Esophagus mucosa (tissue), 1 donor: ENCODE measurements at places on chromosomes 4 and X. TPM values are rescaled to one million over a fixed set of nuclear protein-coding genes. Genes with fewer than 3 reads are reported as not detected.

RBM41 gene
- total RNA-seq = 10.3 TPM

TAPT1 gene
- 12.9 TPM for total RNA-seq

POU4F2 gene
- total RNA-seq = not detected

PDGFRA gene
- total RNA-seq = 11.6 TPM

RHOXF2 gene
- total RNA-seq = not detected

MAB21L2 gene
- not detected for total RNA-seq

GPR119 gene
- total RNA-seq = not detected

GPRASP1 gene
- 1.2 TPM for total RNA-seq

HSFX4 gene
- total RNA-seq = not detected

MOSPD2 gene
- total RNA-seq = 8.5 TPM

SPANXD gene
- total RNA-seq = not detected

P2RY4 gene
- 0.20 TPM for total RNA-seq

CSN1S1 gene
- total RNA-seq = not detected

ZNF157 gene
- 0.16 TPM for total RNA-seq

GRCh38 chr4:48804584-48805301 is 24.7 kb upstream of the FRYL start:
- no peak for ATAC-seq

DNA sequence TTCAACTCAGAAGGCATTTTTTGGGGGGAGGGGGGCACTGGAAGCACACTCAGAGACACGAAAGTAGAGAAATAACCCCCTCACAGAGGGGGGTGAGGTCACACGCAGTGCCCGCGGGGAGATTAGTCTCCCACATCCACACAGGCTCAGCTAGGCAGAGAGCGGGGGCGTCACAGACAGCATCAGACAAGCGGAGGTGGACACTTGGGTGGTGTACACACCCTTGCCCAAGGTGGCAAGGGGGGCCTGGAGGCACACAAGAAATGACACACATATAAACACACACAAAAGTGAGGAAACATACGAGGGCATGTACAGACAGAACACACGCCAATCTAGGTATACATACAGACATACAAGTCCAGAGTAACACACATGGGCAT is 637 bp upstream of the SYN1 start:
- ATAC-seq = no peak

DNA sequence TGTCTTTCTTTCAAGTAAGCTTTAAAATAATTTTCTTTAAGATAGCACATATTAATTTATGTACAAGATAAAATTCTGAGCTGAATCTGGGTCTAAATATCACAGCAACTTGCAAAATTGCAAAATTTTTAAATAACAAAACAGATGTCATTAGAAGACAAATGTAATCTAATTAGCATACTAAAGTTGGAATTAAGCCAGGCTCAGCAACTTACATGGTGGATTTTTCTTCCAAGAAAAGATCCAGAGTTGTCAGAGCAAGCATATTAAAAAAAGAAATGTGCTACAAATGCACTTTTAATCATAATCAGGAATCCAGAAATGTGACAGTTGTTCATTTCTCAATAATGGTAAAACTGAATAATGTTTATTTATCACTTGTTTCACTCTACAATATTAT is 906.9 kb upstream of the INTU start:
- no peak for ATAC-seq

- ATAC-seq = no peak
Measured at GRCh38 chr4:71290476-71290875, 48.3 kb upstream of the SLC4A4 start.

- no peak for ATAC-seq
Measured at GRCh38 chr4:139767168-139767567, 101.5 kb downstream of the MGST2 start.

- peak; percentile 73 for ATAC-seq
Measured at GRCh38 chr4:158856852-158857251, 88.0 kb downstream of the FNIP2 start.

- ATAC-seq = no peak
Measured at GRCh38 chrX:20980426-20980825, 393.8 kb upstream of the CNKSR2 start.

DNA sequence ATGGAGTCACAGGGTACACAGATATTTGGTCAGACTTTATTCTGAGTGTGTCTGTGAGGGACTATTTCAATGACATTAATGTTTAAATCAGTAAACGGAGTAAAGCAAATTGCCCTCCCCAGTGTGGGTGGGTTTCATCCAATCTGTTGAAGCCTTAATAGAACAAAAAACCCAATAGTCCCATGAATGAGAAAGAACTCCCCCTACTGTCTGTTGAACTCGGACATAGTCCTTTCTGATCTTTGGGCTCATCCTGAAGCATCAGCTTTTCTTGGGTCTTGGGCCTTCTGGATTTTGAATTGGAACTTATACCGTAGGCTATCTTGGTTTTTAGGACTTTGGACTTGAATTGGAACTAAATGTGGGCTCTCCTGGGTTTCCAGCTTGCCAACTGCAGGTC is 193.6 kb downstream of the COX7B2 start:
- no peak for ATAC-seq

DNA sequence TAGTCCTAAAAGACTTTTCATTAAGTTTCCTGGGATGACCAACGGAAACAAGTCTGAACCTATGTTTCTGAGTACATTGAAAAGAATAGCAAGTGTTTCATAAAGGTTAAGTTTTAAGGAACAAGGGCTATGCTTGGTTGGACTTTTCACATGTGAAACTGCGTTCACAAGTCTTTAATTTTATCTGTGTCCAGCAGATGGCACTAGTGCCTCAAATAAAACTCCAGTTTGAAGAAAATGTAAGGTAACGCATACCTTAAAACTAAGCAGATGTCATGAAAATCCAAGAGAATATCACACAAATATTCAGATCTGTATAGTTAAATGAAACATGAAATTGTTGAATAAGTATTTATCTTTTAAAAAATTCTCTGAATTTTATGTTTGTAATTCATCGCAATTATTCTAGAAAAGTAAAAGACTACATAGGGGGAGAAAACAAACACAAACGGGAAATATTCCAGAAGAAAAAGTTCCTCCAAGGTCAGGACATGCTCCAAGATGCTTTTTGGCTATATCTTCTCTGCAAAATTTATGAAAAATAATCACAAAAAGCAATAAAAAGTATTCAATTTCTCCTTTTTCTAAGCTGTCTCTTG is 89.6 kb upstream of the MAD2L1 start:
- no peak for ATAC-seq

DNA sequence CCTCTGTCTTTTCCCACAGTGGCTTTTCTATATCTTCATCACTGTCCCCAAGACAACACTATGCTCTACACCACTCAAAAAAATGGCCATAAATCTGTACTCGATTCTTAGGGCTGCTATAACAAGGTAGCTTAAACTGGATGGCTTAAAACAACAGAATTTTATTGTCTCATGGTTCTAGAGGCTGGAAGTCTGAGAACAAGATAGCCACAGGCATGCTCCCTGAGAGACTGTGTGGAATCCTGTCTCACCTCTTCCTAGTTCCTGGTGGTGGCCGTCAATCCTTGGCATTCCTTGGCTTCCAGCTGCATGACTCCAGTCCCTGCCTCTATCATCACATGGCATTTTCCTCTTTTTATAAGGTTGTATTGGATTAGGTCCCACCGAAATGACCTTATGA is 70.7 kb upstream of the DCLK2 start:
- no peak for ATAC-seq

DNA sequence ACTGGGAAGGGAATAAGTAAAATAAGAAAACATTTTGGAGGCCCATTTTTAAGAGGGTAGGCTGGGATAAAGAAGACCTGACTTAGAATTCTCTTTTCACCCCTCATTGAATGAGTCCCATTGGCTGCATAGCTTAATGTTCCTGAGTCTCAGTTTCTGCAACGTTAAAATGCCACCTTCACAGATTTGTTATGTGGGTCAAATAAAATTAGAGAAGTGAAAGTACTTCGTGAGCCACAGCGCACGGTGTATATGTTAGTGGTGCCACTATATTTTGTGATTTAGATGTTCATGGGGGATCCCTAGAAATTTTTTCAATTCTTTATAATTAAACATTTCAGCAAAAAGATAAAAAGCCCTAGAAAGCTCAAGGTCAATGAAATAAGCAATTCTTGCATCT is 109.2 kb upstream of the HS3ST1 start:
- no peak for ATAC-seq

DNA sequence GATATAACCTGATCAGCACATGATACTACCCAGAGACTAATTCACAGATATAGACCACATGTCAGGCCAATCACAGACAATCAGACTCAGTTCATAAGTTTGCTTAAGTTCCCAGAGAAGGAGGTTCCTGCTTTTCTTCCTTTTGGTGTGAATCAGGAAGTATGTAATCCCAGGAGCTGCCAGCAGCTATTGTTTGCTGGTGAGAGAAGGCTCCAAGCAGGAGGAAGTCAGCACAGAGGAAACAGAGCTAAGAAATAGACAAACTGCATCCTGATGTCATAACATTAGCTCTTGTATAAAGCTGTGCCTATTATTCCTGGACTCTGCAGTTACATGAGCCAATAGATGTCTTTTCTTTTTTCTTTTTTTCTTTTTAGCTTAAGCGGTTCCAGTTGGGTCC is 50.9 kb downstream of the UCHL1 start:
- ATAC-seq = peak; percentile 86

DNA sequence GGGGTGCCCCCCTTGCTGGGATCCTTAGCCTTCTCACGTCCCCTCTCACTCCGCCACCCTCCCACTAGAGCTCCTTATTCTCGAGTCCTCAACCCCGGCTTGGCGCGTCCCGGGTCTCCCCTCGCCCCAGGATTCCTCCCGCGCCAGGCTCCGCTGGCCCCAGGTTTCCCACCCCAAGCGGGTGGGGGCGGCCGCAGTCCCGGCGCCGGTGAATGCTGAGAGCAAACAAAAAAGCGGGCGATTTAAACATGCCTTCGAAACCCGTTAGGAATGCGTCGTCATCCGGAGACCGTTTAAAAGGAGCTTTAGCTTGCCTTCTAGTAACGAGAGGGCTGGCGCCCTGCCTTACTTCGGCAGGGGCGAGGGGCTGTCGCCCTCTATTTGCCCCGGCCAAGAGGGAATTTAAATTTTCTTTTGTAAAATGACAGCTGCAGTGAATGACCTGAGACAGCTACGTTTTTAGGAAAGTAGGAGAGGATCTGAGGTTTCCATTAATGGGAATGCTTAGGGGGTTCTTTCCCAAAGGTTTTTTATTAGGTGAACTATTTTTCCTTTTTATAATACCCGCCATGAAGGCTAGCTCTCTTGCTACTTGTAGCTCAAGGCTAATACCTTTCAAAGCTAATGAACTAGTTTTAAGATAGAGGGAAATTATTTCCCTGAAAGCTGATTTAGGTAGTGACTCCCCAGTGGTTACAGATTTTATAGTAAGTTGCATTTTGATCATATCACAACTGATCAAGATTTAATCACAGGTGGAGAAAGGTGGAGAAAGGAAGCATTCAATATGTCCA is 3.1 kb downstream of the JADE1 start:
- ATAC-seq = no peak

- ATAC-seq = no peak
Measured at GRCh38 chr4:138675685-138676084, 339.9 kb upstream of the NOCT start.

- no peak for ATAC-seq
Measured at GRCh38 chr4:74123065-74123728, 24.2 kb upstream of the CXCL2 start.

DNA sequence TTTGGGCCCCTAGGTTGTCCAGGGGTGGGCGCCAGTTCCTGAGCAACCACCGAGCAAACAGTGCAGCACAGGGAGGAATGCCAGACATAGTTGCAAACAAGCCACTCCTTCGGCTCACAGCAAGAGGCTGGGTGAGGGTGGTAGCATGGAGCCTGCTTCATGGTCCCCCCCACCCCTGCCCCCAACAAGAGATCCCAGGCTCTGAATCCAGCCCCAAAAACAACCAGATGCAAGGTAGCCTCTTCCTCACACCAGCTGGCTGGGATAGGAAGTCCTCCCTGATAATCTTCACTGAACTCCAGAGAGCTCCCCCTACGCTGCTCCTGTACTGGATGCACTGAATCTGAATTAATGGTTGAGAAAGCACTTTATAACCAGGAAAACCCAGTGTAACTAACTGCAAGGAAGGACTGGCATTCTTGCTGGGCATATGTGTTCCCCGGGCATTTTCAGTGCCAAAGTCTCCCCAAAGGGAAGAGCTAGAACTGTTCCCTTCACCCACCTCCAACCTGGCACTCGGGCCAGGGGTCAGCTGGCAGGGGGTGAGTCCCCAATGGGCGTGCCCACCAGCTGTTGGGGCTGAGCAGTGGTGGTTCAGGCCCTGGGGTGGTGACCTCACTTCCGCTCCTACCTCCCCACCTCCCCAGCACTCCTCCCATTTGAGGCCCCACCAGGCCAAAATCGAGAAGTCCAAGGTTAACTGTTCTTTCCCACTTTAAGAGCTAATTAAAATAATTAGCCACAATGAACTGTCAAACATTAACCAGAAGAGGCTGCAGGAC is 1.5 kb downstream of the ELF4 start:
- peak; percentile 37 for ATAC-seq

DNA sequence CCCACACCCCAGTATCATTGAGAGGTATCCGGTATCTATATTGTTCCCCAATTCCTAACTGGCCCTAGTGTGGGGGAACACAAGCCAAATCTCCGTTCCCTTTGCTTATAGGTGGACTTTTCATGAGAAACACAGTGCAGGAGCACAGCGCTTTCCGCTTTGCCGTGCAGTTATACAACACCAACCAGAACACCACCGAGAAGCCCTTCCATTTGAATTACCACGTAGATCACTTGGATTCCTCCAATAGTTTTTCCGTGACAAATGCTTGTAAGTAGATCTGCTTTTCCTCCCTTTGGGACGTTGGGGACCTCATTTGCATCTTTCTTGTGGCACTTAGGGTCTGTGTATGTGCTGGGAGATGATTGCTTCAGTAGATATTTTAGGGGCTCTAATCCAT is 1.6 kb downstream of the GRIA3 start:
- no peak for ATAC-seq

GRCh38 chr4:85870298-85871083 is 395.5 kb downstream of the ARHGAP24 start:
- ATAC-seq = no peak
